Stromal cell of bone marrow (primary cell): ENCODE measurements at places on chromosomes 3 and 15.

DNA sequence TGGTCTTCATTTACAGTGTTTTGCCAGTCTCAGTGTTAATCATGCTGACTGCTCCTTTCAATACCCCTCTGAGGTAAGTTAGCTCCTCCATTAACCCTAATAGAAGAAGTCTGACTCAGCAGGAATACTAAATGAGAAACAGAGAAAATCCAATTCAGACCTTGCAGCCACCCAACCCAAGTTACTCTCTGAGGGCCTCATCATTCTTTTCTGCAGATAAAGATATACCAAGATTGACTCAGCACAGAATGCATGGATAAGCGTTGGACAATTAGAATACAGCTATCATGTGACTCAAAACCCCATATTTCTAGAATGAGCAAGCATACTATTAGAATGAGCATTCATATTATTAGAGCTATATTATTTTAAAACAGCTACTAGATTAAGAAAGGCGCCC, 389.1 kb upstream of the SGO1 start:
- no peak for DNase-seq

DNA sequence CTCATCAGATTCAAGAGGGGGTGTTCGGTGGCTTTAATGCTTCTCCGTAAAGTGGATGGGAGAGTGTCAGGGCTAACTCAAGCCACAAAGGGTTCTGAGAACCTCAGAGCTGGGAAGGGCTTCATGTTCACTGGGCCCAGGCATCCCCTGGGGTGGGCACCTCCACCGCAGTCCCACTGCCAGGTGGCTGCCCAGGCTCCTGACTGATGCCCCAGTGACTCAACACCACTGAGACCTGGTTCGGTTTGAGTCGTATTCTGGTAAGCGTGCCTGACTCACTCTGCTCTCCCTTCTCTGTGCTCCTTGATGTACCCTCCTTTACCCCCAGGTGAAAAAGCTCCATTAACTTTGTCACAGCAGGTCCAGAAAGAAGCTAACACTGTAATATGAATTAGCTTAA, 304.6 kb downstream of the RPLP1 start:
- no peak for DNase-seq

GRCh38 chr3:138912237-138912636, 34.7 kb downstream of the FOXL2 start:
- DNase-seq: no peak

GRCh38 chr3:55631766-55632331, 144.7 kb upstream of the WNT5A start:
- DNase-seq: no peak
